ENCODE measurements at places on chromosomes 1 and 21.

GRCh38 chr1:115840605-115841460 is at the start of gene NHLH2:
NHLH2 (minus strand) TSS chr1:115841126; CDS start chr1:115838372, 2,754 bp downstream.
- no peak for DNase-seq

GRCh38 chr1:206703661-206704060 is 19.0 kb downstream of the MAPKAPK2 start:
- DNase-seq, result no peak

- no peak for DNase-seq
Observed at GRCh38 chr1:231527586-231528171, 790 bp upstream of the TSNAX start.

DNA sequence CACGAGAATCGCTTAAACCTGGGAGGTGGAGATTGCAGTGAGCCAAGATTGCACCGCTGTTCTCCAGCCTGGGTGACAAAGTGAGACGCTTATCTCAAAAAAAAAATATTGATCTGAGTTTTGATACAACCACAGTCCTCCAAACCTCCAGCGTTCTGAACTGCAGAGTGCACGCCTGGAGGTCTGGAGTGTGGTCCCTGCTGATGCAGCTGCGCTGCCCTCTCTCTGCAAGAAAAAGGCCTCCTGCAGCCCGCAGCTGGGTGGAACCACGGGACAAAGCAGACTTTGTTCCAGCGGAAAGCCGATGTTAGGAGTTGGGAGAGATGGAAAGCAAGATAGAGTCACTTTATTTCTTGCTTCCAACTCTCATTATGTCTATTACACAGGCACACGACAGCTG is 144.9 kb upstream of the SOD1 start:
- no peak for DNase-seq

DNA sequence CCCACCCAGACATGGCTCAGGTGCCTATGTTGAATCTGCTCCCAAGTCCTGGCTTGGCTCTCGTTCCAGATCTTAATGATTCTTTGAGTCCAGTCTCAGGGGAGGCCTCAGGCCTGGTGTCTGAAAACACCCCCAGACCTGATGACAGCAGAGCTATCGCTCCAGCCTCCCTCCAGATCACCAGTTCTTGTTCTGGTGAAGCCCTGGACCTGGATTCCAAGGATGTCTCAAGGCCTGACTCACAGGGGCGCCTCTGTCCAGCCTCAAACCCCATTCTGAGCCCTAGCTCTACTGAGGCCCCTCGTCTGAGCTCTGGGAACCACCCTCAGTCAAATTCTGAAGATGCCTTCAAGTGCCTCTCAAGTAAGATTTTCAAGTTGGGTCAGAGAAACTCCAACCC is 11.4 kb downstream of the MROH7 start:
- no peak for DNase-seq

DNA sequence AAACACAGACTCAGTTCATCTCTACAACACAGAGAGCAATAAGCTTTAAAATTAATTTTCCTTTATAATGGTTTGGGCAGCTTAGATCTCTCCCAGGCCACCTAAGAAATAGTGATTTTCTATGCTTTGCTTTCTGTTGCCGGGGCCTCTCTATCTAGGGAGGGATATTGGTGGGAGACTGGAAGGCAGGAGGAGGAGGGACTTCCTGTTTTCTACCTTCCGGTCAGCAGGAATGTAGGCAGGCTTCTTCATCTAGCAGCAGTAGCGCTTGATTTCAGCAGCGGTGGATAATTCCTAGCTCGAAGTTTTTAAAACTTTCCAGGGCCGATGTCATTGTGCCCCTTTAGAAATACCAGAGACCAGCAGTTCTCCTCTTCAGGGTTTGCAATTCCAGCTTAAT is 5.1 kb upstream of the DESI2 start:
- no peak for DNase-seq

DNA sequence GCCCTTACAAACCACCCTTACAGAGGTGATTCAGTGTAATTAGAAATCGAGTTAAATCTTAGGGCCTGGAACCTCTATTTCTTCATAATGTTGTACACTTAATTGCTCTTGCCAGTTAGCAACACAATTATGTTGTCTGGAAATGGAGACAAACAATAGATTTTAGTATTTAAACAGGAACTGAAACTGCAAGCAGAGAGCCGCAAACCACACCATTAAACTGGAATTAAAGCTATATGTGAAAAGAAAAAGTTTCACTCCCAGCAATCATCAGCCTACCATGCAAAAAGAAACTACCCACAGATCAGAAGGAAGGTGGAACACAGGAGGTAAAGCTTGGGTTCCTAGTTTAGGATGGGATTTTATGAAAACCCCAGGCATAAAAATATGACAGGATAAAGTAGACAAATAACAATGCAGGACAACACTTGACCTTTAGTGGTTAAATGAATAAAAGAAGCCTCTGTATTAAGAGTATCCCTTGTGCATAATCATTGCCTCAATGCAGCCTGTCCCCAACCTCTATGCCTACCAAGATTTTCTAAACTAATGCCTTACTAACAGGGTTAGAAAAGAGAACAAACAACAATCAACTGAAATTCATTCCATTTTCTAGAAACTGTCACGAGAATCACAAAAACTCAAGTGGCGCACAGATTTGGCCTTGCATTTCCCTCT is 304.3 kb upstream of the ESRRG start:
- peak; percentile 1 for DNase-seq

DNA sequence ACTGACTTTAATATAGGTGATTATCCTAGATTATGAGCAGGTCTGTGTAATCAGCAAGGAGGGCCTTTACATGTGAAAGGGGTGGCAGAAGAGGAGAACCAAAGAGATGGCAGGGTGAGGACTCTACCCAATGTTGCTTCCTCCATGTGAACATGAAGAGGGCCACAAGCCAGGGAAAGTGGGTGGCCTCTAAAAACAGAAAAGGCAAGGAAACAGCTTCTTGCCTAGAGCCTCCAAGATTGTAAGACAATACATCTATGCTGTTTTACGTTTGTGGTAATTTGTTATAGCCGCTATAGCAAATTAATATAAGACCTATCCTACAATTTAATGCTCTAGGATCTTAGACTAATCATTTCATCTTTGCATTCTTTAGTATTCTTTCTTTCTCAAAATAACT is 85.5 kb downstream of the PLPP3 start:
- DNase-seq, result no peak

GRCh38 chr21:36288651-36289243 is 31.2 kb upstream of the MORC3 start:
- DNase-seq, result peak; percentile 67

GRCh38 chr1:232990176-232991128 is 40.0 kb downstream of the NTPCR start:
- DNase-seq, result no peak

GRCh38 chr1:220733086-220733601 is 15.0 kb upstream of the MTARC2 start:
- peak; percentile 94 for DNase-seq

DNA sequence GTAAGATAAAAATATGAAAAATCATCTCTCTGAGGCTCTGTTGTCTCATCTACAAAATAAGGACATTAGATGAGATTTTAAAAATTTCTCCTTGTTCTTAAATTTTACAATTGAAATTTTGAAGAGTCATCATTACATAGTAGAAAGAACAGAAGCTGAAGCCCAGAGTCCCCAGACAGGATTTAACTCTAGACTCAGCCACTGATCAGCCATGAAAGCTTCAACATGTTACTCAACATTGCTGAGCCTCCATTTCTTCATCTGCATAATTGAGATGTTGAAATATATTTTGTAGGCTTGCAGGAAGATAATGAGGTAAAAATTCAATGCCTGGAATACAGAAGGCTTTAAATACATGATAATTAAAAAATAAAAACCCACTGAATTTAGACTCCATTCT is 633.3 kb downstream of the LMO4 start:
- peak; percentile 63 for DNase-seq

- no peak for DNase-seq
Observed at GRCh38 chr1:12460911-12461621, 156.9 kb downstream of the DHRS3 start.

- DNase-seq, result no peak
Observed at GRCh38 chr21:45546636-45547544, 4.7 kb upstream of the SLC19A1 start.

DNA sequence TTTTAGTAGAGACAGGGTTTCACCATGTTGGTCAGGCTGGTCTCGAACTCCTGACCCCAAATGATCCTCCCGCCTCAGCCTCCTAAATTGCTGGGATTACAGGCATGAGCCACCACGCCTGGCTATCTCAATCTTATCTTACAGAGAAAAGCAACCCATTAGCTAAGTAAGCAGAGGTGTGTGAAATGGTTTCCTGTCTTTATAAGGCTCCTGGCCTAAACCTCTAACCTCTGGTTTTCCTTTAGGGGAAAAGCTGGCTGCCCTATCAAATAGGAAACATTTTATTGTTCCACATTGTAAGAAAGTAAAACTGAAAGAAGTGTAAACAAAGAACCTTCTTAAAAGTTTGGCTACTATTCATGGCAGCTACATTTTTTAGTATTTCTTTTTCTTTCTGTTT is 78.3 kb upstream of the MORC3 start:
- DNase-seq, result no peak

DNA sequence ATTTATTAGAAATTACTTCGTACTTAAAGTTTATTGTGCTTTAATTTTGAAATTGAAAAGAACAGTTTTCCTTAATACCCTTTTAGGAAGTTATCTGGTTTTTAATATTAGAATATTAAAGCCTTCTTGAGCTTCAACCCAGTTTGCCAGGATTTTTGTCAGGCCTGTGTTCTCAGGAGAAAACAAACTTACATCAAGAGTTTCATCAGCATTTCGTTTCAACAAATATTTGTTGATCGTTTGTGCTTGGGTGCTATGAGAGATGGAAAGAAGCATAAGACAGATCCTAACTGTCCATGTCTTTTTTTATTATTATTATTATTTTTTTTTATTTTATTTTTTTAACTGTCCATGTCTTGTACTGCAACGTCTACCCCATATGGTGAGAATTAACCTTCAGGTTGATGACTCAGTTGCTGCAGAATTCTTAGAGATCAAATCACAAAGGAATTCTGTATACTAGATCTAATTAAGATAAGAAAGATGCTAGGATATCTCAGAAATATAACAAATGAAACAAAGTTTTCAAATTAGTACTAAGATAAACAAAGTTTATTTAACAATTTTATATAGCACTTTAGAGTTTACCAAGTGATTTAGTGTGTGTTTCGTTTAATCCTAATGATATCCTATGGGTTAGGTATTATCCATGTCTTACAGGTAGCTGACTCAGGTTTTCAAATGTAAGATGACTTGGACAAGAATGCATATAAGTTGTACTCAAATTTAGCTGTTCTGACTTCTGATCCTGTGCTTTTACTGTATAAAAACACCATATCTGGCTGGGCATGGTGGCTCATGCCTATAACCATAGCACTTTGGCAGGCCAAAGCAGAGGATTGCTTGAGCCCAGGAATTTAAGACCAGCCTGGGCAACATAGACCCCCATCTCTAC is 14.3 kb downstream of the FBXO28 start:
- DNase-seq, result peak; percentile 36

Data from bronchial epithelial cell (primary cell).